ENCODE measurements at places on chromosomes 12 and 14.

- DNase-seq, result peak; percentile 28
Observed at GRCh38 chr12:107404981-107405380, 280.6 kb upstream of the PWP1 start.

DNA sequence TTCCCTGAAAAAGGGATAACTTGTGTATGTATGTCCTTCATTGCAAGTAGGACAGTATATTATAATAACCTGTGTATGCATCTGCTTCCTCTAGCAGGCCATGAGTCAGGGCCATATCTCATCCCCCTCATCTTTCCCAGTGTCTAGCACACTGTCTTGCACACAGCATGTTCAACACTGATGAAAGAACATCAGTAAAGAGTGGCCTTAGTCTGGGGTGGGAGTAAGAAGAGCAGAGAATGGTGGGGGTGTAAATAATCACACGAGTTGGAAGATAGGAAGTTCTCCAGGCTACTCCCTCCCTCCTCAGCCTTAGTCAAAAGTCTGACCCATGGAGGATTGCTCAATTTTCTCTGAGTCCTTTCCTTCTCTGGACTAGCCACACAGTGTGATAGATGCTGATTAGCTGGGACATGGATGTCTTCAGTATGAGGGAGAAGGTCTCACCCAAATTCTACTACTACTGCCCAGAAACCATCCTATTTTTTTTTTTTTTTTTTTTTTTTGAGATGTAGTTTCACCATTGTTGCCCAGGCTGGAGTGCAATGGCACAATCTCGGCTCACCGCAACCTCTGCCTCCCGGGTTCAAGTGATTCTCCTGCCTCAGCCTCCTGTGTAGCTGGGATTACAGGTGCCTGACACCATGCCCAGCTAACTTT, 14.6 kb upstream of the SP1 start:
- DNase-seq, result no peak

- DNase-seq, result no peak
Observed at GRCh38 chr12:130945786-130946492, 7.8 kb upstream of the ADGRD1 start.

DNA sequence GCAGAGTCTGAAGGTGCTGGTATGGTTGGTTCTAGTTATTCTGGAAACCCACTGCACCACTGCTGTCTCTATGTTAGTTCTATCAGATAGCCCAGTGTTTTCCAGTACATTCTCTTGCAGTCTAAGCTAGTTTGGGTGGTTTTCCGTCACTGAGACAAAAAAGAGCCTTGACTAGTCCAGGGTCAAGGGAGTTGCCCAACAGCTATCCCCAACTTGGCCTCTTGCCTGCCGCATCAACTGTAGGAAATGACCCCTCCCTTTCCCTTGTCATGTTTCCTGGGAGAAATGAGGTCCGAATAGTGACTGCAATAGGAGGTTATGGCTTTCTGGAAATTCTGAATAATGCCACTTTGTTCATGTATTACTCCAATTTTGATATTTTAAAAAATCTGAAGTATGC, 160.4 kb downstream of the EFCAB11 start:
- no peak for DNase-seq

- DNase-seq, result no peak
Observed at GRCh38 chr14:88043529-88044443, 38.9 kb downstream of the GPR65 start.

DNA sequence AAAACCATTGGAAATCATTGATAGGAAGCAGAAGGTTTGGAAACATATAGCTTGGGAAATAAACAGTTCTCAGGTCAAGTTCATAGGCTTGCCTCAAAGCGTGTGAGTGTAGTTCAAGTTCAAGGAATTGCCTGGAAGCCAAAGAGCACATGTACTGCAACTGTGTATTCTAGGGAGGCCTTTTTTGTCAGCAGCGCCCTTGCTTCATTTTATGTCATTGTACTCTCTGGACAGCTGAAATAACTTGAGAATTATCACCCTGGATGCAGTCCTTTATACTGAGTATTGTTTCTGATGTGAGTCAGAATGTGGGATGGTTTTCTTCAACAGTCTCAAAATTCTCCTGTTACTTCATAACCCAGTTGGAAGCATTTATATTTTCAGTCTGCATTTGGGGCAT, 16.0 kb upstream of the EVL start:
- DNase-seq, result no peak

GRCh38 chr14:55667801-55668200, 87.8 kb downstream of the KTN1 start:
- DNase-seq, result no peak

GRCh38 chr12:98058838-98059237, 456.6 kb upstream of the TMPO start:
- DNase-seq, result no peak

- no peak for DNase-seq
Observed at GRCh38 chr14:81536241-81536771, 2.7 kb upstream of the SEL1L start.

GRCh38 chr12:93167841-93168492, 209.8 kb upstream of the NUDT4 start:
- no peak for DNase-seq

DNA sequence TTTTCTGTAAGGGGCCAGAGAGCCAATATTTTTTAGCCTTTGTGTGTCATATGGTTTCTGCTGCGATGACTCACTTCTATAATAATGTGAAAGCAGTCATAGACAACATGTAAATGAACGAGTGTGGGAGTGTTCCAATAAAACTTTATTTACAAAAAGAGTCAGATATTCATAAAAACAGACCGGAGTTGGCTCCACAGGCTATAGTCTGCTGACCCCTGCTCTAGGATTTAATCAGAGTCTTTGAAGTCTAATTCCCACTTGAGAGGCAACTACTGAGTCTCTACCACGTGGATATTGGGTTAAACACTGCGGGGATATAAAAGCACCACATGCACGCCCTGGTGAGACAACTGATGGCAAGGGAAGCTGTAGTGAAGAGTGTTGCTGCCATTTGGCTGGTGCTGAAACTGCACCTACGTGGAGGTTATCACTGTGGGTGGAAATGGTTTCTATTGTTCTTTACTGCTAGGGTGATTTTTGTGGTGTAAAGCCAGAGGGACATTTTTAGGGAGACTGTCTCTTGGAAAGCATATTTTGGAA, 3.6 kb upstream of the NINJ2 start:
- DNase-seq, result no peak

DNA sequence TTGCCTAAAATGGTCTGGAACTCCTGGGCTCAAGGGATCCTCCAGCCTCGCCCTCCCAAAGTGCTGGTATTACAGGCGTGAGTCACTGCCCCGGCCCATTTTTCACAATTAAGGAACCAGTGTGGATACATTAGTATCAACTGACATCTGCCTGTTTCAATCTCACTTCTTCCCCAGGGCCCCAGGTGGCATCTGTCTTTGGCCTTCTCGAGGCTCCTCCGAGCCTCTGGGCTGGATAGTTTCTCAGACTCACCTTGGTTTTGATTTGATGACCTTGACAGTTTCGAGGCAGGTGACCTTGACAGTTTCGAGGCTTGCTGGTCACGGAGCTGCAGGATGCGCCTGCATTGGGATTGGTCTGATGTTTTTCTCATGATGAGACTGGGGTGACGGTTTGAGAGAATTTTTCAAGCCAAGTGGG, 41.0 kb upstream of the NCOR2 start:
- no peak for DNase-seq

DNA sequence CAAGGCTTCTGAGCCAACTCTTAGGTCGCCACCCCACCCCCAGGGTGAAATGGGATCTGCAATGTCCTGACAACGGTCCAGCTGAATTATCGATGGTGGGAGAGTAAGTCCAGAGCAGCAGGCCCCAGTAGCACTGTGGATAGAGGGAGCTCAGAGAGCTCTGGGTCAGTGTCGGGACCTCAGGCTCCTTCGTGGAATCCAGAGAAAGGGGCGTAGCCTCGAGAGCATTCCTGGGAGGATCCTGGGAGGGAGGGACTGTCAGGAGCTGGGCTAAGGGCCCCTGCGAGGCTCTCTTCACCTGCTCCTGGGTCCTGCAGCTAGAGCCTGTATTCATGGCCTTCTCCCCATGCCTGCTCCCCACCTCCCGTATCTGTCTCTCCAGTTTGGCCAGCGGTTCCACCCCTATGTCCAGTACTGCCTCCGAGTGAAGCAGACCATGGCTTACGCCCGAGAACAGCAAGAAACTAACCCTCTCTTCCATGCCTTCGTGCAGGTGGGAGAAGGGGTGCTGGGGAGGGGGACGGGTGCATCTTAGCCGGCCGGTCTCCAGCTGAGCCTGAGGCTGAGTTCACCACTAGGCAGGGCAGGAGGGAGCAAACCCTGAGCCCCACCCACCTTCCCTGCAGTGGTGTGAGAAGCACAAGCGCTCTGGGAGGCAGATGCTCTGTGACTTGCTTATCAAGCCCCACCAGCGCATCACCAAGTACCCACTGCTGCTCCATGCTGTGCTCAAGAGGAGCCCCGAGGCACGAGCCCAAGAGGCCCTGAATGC, 6.6 kb downstream of the PLEKHG6 start:
- DNase-seq, result no peak

DNA sequence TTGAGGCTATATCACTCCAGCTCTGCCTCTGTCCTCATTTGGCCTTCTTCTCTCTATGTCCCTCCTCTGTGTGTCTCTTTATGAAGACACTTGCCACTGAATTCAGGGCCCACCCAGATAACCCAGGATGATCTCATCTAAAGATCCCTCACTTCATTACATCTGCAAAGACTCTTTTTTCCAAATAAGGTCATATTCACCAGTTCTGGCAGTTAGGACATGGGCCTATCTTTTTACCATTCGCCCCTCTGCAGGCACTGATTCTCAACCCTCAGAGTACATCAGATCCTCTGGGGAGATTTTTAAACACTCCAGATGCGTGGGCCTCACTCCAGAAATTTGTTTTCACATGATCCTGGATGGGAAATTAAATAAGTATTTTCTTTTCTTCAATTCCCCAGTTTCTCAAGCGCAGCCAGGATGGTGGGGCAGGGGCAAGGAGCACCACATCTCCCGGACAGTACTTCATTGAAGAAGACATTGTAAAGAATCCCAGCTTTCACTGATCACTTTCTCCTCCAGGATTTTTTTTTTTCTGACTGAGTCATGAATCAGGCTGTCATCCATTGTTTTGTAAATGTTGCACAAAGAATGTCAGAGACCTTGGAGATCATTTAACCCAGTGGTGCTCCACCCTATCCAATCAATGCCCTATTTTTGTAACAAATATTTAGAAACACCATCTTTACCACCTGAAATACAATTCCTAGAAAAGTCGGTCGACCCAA, 27.4 kb downstream of the CRACR2A start:
- no peak for DNase-seq

- no peak for DNase-seq
Observed at GRCh38 chr14:52939427-52939826, 11.4 kb downstream of the FERMT2 start.

GRCh38 chr14:88198446-88198845, 124.6 kb downstream of the KCNK10 start:
- DNase-seq, result no peak

GRCh38 chr14:95183532-95184412, 26.4 kb upstream of the DICER1 start:
- DNase-seq, result no peak

DNA sequence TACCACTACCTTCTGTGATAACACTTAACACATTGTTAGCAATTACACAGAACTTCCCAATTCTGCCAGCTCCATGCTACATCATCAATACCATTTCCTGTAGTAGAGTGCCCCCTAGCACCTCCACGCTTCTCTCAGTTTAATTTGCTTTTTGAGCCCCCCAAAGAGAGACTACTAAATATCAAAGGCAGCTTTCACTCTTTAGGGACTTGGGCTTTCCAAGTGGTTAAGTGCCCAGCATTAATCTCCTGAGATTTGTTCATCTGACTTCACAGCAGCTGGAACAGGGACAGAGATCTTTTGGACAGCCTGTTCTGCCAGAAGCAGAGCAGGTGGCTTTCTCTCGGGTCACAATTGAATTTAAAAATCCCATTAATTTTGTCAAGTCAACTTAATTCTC, 954.9 kb downstream of the DIO2 start:
- no peak for DNase-seq

DNA sequence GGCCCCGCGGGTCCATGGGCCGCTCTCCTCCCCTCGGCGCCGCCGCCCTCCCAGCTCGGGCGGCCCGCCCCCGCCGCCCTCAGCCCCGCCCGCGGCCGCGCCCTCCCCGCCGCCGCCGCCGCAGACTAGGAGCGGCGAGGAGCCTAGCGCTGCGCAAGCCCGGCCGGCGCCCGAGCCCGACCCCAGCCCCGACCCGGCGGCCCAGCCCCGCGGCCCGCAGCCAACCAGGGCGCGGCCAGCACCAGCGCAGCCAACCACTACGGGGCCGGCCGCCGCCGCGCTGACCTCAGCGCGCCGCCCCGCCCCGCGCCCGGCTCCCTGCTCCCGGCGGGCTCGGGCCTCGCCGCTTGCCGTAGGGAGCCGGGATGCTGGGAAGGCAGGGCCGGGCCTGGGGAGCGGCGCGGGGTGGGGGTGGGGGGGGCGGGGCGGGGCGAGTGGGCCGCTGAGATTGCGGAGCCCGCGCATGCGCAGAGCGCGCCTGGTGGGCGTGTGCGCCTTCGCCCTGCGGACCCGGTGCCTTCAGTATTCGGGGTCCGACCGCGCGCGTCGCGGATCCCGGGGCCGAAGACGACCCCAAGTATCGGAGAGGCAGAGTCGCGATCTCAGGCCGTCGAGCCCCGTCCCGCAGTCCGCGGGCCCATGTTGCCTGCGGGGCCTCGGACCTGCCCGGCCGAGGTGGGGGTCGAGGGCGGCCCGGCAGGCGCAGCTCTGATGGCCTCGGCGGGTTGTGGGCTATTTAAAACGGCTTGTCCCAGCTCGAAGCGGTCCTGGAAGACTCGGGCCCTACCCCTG, at the start of gene CDC42BPB:
Gene CDC42BPB, minus strand, starts transcription at position 178 of the 792 bp plus-strand sequence. CDS start 376 bp downstream, outside the sequence.
- peak; percentile 70 for DNase-seq
